ENCODE measurements at places on chromosomes 5 and 9.
A peak's percentile ranks its signal among the peaks of the same experiment; 100 is the strongest.

- no peak for DNase-seq
These were observed 76.5 kb downstream of the GLIS3 start for GRCh38 chr9:4223312-4223833.

- DNase-seq = no peak
These were observed 37.2 kb upstream of the TTC39B start for GRCh38 chr9:15344191-15344590.

- no peak for DNase-seq
These were observed 198.3 kb downstream of the ERCC6L2 start for GRCh38 chr9:96073531-96074480.

- DNase-seq = no peak
These were observed 50.5 kb upstream of the OLFM1 start for GRCh38 chr9:135036861-135037465.

GRCh38 chr5:85671223-85671970, 946.3 kb upstream of the COX7C start:
- DNase-seq = peak; percentile 36

DNA sequence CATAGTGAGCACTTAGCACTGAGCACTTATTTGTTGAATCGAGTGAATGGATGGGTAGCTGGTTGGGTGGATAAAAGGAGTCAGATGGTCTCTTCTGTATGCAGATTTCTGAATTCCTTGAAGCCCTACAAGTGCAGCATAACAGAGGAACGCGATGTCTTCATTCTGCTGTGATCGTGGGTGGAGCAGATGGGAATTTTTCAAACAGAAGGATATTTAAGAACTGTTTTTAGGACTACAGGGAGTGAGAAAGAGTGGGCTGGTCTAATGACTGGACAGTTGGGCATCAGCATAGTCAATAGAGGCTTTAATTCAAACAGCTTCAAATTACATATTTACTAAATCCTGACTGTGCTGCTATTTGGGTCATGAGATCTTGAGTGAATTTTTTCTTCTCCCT, 253.2 kb downstream of the CEMIP2 start:
- DNase-seq = no peak

DNA sequence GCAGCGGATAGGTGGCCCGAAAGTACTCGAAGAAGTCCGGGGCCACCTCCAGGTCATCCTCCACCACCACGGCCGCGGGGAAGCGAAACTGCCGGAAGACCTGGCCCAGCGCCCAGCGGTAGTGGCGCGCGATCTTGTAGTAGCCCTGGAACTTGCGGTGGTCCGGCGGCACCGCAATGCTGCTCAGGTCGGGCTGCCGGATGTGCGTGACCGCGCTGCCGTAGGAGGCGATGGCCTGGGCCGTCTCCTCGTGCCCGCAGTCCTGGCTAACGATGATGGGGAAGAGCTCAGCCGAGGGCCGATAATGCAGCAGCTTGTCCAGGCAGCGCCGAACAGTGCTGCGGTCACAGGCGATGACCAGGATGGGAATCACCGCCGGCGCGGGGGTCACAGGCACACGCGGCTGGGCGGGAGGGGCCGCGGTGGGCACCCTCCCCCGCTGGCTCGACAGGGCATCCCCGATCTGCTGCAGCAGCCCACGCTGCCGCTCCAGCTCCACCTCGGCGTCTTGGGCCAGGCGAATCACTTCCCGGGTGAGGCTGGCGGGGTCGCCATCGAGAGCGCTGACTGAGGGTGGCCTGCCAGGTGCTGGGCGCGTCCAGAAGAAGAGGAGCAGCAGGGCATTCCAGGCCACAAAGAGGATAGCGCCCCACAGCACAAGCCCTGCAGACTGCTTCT, 10.2 kb downstream of the MGAT1 start:
- no peak for DNase-seq

- no peak for DNase-seq
These were observed 70.9 kb upstream of the KLF9 start for GRCh38 chr9:70485273-70485858.

DNA sequence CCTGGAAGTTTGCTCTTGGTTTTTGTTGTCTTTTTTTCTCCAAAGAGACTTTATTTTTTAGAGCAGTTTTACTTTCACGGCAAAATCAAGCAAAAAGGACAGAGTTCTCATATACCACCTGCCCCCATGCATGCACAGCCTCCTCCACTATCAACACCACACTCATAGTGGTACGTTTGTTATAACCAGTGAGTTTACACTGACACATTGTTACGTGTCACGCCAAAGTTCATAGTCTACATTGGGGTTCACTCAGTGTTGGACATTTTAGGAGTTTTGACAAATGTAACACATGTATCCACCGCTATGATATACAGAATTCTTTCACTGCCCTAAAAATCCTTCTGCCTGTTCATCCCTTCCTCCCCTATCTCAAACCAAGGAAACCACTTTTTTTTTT, 7.5 kb upstream of the ICE1 start:
- no peak for DNase-seq

- DNase-seq = no peak
These were observed 22.0 kb upstream of the RAD23B start for GRCh38 chr9:107261106-107261505.

DNA sequence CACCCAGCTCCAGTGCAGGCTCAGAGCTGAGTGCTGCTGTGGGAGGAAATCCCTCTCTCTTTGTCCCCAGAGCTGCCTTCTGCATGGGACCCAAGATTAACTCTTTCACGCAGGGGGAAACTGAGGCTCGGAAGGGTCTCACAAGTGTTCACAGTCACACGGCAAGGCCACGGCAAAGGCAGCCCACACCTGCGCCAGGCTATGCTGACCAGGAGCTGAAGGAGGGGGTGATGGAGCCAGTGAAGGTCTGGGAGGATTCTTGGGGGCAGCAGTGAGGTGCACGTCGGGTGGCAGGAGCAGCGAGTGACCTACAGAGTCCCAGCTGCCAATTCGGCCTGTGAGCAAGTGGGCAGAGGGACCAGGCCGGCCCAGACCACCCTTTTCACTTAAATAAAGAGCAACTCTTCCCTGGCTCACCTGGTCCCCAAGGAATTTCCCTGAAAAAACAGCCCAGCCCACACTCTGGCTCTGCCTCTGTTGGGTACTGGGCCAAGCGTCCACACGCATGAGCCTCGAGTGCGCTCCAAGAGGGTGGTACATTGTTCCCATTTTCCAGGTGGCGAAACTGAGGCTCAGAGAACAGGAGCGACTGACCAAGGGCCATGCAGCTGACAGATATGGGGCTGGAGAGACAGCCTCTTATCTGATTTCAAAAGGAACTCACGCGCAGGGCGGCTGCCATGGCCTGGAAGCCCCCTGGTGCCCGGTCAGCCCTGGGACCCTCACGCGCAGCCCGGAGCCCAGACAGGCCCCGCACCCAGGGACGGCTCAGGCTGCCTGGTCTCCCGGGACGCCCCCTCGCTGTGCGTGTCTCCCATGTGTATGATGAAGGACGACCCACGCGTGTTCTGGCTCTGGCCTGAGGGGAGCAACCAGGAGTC, 28.2 kb downstream of the SARDH start:
- no peak for DNase-seq

- DNase-seq = no peak
These were observed 251.3 kb upstream of the GRAMD2B start for GRCh38 chr5:126171916-126172315.

DNA sequence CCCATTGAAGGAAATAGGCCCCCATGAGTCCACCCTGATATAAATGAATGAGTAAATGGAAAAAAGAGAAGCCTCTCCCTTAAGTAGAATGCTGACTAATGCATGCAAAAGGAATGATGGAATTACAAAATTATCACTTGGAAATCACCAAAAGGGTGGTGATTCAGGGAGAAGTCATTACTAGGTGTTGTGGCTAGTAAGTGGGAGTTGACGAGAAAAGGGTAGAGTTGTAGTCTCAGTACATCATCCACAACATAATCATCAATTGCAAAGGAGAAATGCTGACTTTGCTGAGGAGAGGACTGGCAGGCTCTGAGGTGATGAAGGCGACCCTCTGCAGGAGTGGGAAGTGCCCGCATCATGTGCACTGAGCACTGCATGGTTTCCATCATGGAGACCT, 201.5 kb upstream of the S1PR3 start:
- DNase-seq = no peak

GRCh38 chr5:1746371-1747078, 53.1 kb downstream of the MRPL36 start:
- no peak for DNase-seq

All from GM23338 (cell line).